ENCODE measurements at places on chromosomes 2 and 18. TPM values are rescaled to one million over a fixed set of nuclear protein-coding genes. Genes with fewer than 3 reads are reported as not detected.
A peak's percentile ranks its signal among the peaks of the same experiment; 100 is the strongest.

DNA sequence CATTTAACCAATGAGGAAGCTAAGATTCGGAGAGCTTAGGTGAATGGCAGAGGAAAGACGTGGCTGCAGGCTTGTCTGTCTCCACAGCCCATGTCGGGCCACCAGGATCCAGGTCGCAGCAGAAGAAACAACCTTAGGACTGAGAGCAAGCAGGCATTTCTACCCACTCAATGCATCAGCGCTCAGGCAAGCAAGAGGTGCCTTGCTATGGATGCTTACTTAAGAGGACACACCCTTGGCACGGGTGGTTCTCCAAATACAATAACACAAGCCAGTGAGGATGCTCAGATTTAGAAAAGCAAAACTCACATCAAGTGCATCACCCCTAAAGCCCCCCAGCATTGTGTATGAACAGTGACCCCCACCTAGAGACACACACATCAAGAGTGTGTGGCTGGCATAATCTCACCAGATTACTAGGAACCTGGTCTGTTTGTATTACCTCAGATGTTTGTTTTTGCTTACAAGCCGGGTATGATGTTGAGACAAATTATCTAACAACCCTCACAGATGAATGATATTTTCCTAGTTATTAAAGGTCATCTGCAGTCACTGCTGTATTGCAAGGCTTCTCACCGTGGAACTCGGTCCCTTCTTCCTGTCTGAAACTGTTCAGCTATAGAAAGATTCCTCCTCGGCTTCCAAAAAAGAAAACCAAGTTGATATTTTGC, 34.2 kb upstream of the NPAS2 start:
- no peaks in the 10 kb centered on the region for H3K4me1 ChIP-seq
- H3K27me3 ChIP-seq: no peaks in the 10 kb centered on the region
- no peak overlapping the region for H3K4me3 ChIP-seq

- H3K27me3 ChIP-seq: peaks cover 3% of the 10 kb centered on the region
- no peaks in the 10 kb centered on the region for H3K4me1 ChIP-seq
- H3K27ac ChIP-seq: no peak overlapping the region
- DNase-seq: no peak
These were observed 24.0 kb upstream of the ALPI start for GRCh38 chr2:232431705-232432590.

- DNase-seq: no peak
- H3K4me1 ChIP-seq: no peaks in the 10 kb centered on the region
- H3K27ac ChIP-seq: no peak overlapping the region
- no peak overlapping the region for H3K4me3 ChIP-seq
These were observed 38.8 kb downstream of the PRKCE start for GRCh38 chr2:45690231-45690630.

Gene SLC38A11
- not detected for total RNA-seq

Gene DSEL
- 0.52 TPM for total RNA-seq

GRCh38 chr2:206836722-206837121, 71.3 kb downstream of the FASTKD2 start:
- H3K27ac ChIP-seq: no peak overlapping the region
- H3K4me1 ChIP-seq: no peaks in the 10 kb centered on the region
- DNase-seq: no peak

GRCh38 chr18:37378336-37379010, 187.1 kb downstream of the CELF4 start:
- DNase-seq: no peak
- no peak overlapping the region for H3K4me3 ChIP-seq
- H3K27me3 ChIP-seq: no peaks in the 10 kb centered on the region
- H3K27ac ChIP-seq: no peak overlapping the region

DNA sequence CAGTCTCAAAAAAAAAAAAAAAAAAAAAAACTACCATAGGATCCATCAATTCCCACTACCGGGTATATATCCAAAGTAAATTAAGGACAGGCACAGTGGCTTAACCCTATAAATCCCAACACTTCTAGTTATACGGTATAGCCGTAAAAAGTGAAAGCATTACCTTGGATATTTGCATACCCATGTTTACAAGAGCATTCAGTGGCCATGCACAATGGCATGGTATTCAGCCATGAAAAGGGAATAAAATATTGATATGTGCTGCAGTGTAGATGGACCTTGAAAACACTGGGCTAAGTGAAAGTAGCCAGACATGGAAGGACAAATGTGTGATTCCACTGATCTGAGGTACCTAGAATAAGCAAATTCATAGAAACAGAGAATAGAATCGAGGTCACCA, 111.8 kb upstream of the CAB39 start:
- peaks cover 43% of the 10 kb centered on the region for H3K4me1 ChIP-seq
- no peaks in the 10 kb centered on the region for H3K36me3 ChIP-seq
- no peak overlapping the region for H3K27ac ChIP-seq
- H3K27me3 ChIP-seq: no peaks in the 10 kb centered on the region

- H3K4me1 ChIP-seq: no peaks in the 10 kb centered on the region
- no peaks in the 10 kb centered on the region for H3K27me3 ChIP-seq
These were observed 1388.6 kb upstream of the PIK3C3 start for GRCh38 chr18:40566510-40566844.

DNA sequence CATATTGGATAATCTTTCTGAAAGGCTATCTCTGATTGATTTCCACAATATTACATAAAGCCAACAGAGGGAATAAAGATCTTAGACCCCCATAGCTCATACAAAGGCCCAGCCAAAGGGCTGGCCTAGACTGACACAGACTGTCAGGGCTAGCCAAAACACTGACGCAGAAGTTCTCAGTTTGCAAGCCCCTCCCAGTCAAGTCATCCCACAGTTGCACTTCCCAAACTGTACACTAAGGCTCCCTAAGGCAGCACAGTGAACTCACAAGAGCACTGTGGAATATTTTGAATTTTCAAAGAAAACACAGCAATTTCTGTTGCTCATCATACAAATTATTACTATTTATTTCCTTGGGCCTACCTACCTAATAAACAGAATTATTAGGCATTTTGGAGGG, 244.9 kb downstream of the SP3 start:
- no peak overlapping the region for H3K27ac ChIP-seq
- no peak for DNase-seq
- no peaks in the 10 kb centered on the region for H3K4me1 ChIP-seq
- H3K27me3 ChIP-seq: peaks cover 44% of the 10 kb centered on the region

DNA sequence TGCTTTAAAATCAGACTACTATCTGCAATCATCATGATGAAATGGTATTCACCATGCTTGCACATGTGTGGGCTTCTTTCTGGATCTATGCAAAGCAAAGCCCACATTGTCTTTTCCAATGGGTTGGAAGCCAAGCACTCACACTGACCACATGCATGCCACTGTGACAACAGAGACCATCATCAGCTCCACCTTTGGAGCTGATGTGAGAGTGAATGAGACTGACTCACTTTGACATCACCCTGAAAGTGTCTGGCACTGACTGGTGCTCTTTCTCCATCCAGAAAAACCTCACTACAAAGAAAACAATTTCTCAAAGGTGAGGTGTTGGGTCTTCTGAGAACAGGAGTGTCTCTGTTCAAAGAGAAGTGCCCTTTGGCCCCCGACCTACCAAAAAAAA, 4.7 kb downstream of the MYO5B start:
- peaks cover 16% of the 10 kb centered on the region for H3K4me1 ChIP-seq
- DNase-seq: no peak
- no peak overlapping the region for H3K4me3 ChIP-seq
- no peaks in the 10 kb centered on the region for H3K36me3 ChIP-seq

DNA sequence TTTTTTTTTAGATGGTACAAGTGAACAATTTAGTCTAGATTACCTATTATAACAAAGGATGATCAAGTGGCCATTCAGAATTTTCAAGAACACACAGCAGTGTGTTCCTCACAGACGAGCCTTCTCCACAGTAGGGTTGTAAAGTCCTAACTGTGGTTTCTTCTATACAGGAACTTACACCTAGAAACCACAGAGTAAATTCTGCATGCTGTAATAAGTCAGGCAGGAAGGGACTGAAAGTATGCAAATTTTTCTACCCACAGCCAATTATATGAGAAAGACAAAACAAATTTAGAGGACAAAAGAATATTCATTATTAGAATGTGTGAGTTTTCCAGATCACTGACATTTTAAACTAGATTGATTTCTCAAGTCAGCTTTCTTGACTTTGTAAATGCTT, 99.5 kb downstream of the RBMS1 start:
- H3K36me3 ChIP-seq: no peaks in the 10 kb centered on the region
- peak; percentile 66 for DNase-seq
- no peak overlapping the region for H3K27ac ChIP-seq
- H3K27me3 ChIP-seq: no peaks in the 10 kb centered on the region
- no peak overlapping the region for H3K4me3 ChIP-seq
- peaks cover 63% of the 10 kb centered on the region for H3K4me1 ChIP-seq

GRCh38 chr18:2856547-2857170, 9.9 kb downstream of the EMILIN2 start:
- no peak overlapping the region for H3K4me3 ChIP-seq
- H3K27ac ChIP-seq: no peak overlapping the region
- H3K4me1 ChIP-seq: peaks cover 3% of the 10 kb centered on the region
- no peaks in the 10 kb centered on the region for H3K36me3 ChIP-seq

- no peaks in the 10 kb centered on the region for H3K36me3 ChIP-seq
- no peak overlapping the region for H3K27ac ChIP-seq
- no peak for DNase-seq
- no peaks in the 10 kb centered on the region for H3K4me1 ChIP-seq
These were observed 98.4 kb upstream of the SIX3 start for GRCh38 chr2:44843086-44843485.

Gene DSC1
- 1.7 TPM for total RNA-seq

Gene EGR4
- 0.17 TPM for total RNA-seq

DNA sequence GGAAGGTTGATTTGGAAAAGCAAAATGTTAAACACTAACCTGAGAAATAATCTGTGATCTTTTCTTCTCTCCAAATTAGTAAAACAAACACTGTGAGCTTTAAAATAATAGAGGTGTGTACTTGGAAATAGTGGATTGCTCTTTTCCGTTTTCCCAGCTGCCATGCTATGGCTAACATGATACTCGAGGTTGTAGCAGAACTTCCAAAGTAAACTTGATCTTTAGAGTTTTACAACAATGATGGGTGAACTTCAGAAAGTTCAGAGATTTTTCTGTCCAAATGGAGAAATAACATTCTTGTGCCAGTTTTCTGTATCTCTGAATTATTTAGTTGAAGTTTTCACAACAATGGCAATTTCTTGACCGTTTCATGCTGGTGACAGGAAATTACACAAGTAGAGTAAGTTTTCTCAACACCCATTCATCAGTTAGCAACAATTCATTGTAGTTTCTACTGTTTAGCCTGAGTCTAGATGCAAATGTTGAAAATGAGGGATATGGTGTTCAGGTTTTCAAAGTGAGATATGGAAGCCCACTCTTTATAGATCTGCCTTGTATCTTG, 135.3 kb upstream of the CTAGE1 start:
- H3K4me1 ChIP-seq: no peaks in the 10 kb centered on the region
- no peak overlapping the region for H3K4me3 ChIP-seq
- no peaks in the 10 kb centered on the region for H3K36me3 ChIP-seq
- no peak overlapping the region for H3K27ac ChIP-seq
- peaks cover 8% of the 10 kb centered on the region for H3K27me3 ChIP-seq
- no peak for DNase-seq

Gene SCG2
- not detected for total RNA-seq

DNA sequence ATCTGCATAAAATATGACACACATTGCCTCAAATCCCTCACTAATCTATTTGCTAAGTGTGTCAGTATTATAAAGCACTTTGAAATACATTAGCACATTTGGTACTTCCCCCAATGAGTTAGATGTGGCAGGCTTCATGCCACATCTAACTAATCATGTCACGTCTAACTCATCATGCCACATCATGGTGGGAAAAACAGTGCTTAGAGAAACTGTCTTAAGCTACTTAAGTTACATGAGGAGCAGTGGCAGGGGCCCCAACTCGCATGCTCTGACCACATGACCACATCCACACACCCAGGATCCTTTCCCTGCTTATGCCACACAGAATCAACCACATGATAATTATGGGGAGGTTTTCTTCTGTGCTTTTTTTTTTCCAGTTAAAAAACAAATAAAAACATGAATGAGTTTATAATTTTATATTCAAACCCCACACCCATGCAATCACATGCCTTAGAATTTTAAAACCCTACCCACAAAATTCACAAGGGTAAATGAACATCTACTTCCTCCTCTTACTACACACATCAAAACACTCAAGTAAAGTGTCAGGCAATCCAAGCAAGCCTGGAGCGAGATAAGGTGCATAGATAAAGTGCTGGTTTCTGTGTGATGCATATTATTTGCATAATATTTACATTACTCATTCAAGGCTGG, 1.6 kb downstream of the ABCA12 start:
- no peak overlapping the region for H3K27ac ChIP-seq
- H3K4me1 ChIP-seq: no peaks in the 10 kb centered on the region
- no peak for DNase-seq

DNA sequence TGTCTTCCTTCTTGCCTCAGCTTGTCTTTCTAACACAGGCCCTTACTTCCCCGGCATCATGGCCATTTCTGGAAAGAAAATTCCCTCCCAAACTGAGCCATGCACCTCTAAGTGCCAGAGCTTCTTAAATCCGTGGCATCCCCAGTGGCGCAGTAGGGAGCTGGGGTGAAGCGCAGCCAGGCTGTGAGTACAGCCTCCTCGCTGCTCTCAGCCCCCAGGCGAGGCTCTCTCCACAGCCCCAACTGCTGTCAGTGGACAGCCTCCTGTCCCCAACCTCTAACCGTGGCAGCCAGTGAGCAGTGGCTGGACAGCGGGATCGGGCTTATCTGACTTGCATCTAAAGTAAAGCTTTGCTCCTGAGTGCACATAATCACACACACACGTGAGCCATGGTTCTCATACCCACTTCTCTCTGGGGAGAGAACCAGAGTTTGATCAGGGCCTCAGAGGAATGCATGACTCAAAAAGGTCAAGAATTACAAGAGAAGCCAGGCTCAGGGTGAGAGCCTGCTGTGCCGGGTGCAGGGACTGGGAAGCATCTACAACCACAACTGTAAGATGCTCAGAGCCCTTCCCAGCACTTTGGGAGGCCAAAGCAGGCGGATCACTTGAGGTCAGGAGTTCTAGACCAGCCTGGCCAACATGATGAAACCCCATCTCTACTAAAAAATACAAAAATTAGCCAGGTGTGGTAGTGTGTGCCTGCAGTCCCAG, 50.7 kb downstream of the SFXN5 start:
- H3K4me3 ChIP-seq: no peak overlapping the region
- no peaks in the 10 kb centered on the region for H3K27me3 ChIP-seq
- no peaks in the 10 kb centered on the region for H3K4me1 ChIP-seq
- no peaks in the 10 kb centered on the region for H3K36me3 ChIP-seq
- no peak for DNase-seq

DNA sequence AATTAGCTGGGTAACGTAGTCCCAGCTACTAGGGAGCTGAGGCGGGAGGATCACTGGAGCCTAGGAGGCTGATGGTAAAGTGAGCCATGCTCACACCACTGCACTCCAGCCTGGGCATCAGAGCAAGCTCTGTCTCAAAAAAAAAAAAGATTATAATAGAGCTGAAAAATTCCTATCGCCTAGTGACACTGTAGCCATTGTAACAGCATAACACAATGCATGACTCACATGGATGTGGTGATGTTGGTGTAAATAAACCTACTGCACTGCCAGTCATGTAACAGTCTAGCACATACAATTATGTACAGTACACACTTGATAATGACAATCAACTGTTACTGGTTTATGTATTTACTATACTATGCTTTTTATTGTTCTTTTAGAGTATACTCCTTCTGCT, 39.6 kb downstream of the MGAT4A start:
- no peak overlapping the region for H3K4me3 ChIP-seq
- peak overlapping the region; percentile 30 for H3K27ac ChIP-seq

Gene CCDC85A
- total RNA-seq: not detected

GRCh38 chr2:202529389-202529788, 105.4 kb upstream of the FAM117B start:
- no peak for DNase-seq
- H3K27me3 ChIP-seq: no peaks in the 10 kb centered on the region
- H3K36me3 ChIP-seq: no peaks in the 10 kb centered on the region
- no peak overlapping the region for H3K4me3 ChIP-seq
- no peak overlapping the region for H3K27ac ChIP-seq
- H3K4me1 ChIP-seq: no peaks in the 10 kb centered on the region
